NCI-H187 (cell line): ENCODE measurements at places on chromosomes 16 and 17.

DNA sequence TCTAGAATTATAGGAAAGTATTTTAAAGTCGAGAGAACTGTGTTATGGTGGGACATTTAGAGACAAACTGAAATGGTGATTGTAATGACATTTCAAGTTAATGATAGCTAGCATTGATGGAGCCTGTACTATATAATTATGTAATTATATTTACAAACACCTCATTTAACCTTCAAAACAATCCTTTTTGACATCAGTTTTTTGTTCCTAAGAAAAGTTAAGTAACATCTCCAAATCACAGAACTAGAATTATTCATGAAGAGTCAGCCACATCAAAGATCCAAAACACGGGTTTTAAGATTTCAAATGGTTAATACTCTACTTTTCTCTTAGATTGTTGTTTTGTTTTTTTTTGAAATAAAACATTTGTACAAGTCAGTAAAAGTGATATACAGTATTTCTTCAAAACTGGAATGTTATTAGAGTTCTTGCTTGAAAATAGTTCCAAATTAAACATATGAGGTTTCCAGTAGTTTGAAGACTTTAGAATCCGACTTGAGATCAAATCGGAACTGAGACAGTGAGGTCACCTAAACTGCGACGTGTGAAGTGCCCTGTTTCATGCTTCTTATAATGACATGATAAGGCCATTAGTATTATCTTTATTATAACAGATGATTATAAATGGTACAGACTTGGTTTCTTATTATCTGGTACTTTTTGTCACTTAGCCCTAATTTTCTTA, 264.9 kb upstream of the TBX2 start:
- DNase-seq: no peak

- DNase-seq: no peak
Observed at GRCh38 chr16:57574086-57574485, 31.6 kb downstream of the ADGRG5 start.

- no peak for DNase-seq
Observed at GRCh38 chr17:8964801-8965393, 610 bp downstream of the PIK3R5 start.

GRCh38 chr17:38568845-38569510, 36.8 kb downstream of the SRCIN1 start:
- DNase-seq: no peak

DNA sequence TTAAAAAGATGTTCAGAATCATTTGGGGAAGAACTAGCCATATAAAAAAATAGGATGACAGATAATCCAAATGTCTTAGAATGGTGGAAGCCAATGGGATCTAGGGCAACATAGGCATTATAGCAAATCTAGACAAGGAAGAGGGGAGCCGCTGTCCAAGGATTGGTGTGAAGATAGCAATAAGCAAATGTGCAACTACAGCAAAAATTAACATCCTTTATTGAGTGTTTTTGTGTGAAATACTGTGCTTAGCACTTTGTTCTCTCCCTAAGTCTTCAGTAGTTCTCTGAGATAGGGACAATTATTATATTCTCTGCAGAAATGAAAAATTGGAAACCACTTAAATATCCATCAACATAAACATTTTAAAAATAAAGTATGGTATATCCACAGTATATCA, 177.0 kb downstream of the PHKB start:
- DNase-seq: no peak

GRCh38 chr17:46180892-46181274, 12.3 kb downstream of the KANSL1 start:
- DNase-seq: no peak

- no peak for DNase-seq
Observed at GRCh38 chr17:61669522-61669921, 78.5 kb upstream of the NACA2 start.

- no peak for DNase-seq
Observed at GRCh38 chr17:45414990-45415881, 17.4 kb downstream of the ARHGAP27 start.

GRCh38 chr17:12729086-12729485, 60.2 kb upstream of the ARHGAP44 start:
- no peak for DNase-seq

DNA sequence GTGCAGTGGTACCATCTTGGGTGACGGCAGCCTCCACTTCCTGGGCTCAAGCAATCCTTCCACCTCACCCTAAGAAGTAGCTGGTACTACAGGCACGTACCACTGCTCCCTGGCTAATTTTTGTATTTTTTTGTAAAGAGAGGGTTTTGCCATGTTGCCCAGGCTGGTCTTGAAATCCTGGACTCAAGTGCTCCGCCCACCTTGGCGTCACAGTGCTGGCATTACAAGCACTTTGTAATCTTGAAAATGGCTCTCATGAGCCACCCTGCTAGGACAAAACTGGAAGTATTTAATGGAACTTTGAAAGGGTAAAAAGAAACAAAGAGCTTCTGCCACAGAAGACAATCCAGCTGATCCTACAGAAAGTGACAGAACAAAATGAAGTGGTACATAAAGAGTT, 9.2 kb downstream of the SUMO2 start:
- no peak for DNase-seq

DNA sequence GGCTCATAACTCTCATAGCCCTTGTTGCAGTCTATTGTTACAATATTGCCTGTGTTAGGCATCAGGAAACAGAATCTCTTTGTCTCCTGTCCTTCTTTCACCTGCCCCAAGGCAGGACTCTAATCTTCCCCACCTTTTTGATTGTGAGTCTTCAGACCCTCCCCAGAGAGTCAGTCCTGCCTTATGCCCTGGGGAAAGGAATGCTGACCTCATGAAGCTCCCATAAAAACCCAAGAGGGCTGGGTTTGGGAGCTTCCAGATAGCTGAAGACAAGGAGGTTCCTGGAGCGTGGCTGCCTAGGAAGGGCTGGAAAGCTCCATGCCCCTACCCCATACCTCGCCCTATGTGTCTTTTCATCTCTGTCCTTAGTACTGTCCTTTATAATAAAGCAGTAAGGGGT, 688.8 kb downstream of the WWOX start:
- DNase-seq: no peak

DNA sequence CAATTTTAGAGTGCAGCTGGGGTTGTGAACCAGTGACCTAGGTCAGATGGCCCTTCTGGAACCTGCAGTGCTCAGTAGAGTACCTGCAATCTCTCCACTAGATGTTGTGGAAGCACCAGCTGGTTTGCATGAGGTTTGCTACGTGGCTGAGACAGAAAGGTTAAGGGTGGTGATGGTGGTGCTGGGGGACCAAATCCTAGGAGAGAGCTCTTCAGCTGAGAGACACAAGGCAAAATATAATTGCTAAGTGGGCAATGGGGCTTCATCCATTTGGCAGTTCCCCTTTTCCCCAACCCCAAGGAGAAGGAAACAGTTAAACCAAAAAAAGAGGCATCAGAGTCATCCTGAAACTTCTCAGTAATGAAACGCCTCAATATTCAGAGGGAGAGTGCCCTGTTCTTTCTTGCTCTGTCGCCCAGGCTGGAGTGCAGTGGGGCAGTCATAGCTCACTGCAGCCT, 13.9 kb downstream of the ITPRIPL2 start:
- DNase-seq: no peak

- no peak for DNase-seq
Observed at GRCh38 chr17:40511136-40511535, 9.7 kb upstream of the TNS4 start.

- DNase-seq: no peak
Observed at GRCh38 chr16:19850131-19850817, 34.4 kb downstream of the GPRC5B start.

DNA sequence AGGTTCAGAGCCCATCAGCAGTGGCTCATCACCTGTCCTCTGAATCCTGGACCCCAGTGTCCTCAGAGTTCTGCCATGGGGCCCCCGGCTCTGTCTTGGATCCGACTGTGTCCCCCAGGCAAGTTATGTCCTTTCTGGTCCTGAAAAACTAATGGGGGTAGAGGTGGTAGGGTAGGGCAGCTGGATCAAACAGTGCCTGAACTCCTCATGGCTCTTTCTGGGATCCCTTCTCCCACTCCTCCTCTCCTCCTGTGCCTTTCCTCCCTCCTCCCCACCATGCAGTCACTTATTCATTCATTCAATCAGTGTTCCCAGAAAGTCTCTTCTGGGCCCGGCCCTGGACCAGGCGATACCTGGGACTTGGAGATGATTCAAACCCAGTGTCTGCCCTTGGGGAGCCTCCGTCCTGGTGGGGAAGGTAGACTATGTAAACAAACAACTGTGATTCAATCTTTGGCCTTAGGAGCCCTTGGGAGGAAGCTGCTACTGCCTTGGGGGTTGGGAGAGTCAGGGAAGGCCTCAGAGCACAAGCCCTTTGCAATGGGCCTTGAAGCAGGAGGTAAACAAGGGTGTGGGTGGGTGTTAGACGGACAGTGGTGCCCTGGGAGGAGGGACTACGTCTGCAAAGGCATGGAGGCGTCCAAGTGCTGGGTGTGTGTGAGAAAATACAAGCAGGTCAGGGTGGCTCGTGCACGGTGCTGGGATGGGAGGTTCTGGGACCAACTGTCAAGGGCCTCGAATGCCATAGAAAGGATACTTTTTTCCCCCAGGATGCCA, 6.4 kb upstream of the FAM83G start:
- no peak for DNase-seq

- DNase-seq: no peak
Observed at GRCh38 chr17:7849751-7850504, 4.9 kb upstream of the TMEM88 start.

- DNase-seq: no peak
Observed at GRCh38 chr17:17200831-17201230, 5.3 kb downstream of the PLD6 start.

DNA sequence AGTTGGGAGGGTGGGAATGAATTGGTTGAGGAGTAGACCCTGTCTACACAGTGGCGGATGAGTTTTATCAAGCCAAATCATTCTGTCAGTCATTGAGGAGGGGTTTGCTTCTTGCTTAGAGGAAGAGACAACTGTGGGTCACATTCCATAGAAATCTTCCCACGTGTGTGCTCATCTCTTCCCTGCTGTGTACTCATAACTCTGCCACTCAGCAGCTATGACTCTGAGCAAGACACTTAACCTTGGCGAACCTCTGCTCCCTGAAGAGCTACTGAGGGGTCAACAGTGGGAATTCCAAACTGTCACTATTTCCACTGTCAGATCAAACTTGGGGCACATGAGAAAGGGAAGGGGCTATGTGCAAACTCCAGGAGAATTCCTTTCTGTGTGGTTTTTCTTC, 72.6 kb upstream of the COX10 start:
- no peak for DNase-seq

GRCh38 chr16:276426-277077, 808 bp upstream of the RGS11 start:
- DNase-seq: no peak

DNA sequence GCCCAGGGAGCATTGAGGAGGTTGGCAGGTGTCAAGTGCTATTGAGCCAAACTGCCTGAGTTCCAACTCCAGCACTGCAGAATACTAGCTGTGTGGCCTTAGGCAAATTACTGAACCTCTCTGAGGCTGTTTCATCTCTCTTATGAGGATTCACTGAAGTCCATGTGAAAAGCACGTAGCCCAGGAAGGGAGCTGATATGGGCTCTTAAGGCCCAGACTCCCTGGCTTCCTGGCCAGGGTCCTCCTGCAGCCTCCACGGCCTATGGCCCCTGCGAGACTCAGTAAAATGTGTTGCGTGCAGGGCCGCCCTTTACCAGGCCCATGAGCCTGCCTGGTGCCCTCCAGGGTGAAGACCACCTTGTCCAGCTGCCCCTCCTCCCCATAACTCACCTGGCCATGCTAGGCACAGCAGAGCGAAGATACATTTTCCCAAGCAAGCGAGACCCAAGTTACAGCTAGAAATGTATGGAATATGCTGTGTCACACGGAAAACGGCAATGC, 133.7 kb upstream of the TNRC6C start:
- no peak for DNase-seq

DNA sequence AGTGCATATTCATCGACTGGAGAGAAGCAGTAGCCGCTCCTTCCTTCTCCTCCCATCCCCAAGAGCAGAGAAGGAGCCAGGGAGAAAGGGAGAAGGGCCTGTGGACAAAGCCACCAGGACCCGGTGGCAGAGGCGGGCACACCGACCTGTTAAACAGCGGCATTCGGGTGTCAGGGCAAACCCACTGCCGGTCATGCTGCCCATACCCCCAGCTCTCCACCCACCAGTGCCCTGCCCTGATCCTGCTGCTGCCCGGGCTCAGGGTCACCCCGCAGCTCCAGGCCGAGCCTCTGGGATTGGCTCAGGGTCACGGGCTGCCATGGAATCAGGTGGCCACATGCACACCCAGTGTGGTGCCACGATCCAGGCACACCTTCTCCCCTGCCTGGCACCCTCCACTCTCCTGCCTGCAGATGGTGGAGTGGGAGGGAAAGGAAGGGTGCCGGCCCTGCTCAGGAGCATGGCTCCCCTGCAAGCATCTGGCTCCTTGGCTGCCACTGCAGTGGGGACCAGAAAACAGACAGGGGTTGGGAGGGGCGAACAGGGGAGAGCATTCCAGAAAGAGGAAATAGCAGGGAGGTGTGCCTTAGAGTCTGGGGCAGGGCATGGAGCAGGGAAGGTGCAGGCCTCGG, 18.3 kb upstream of the RASD1 start:
- no peak for DNase-seq

GRCh38 chr16:54443352-54443751, 156.8 kb upstream of the IRX3 start:
- no peak for DNase-seq

- no peak for DNase-seq
Observed at GRCh38 chr17:47816947-47817346, 4.6 kb downstream of the OSBPL7 start.

DNA sequence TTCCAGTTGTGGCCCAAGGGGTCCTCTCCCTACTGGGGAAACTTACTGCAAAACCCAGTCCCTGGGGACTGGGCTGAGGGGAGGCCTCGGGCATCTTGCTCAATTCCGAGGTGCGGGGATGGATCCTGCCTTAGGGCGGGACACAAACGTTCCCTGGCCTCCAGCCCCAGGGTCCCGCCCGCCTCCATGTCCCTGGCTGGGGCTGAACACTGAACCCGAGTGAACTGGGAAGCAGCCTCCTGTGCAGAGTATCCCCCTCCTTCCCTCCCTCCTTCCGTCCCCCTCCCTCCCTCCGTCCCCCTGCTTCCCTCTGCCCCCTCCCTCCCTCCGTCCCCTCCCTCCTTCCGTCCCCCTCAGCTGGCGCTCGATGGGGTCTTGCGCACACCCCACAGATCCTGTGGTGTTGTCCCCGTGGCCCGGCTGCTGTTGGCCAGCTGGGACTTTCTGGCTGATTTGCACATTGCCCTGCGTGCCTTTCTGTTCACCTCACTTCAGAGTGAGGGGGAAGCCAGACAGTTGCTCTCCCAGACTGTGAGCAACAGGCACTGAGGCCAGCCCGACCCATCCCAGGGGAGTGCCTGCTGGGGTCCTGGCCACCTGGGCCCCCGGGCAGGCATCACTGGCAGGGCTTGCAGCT, 5.5 kb downstream of the TRAF7 start:
- DNase-seq: no peak

- DNase-seq: no peak
Observed at GRCh38 chr17:18356624-18357023, 6.7 kb downstream of the SHMT1 start.

- no peak for DNase-seq
Observed at GRCh38 chr16:23498863-23499262, 11.4 kb downstream of the GGA2 start.

- DNase-seq: no peak
Observed at GRCh38 chr16:46787909-46788308, 39.8 kb upstream of the MYLK3 start.
